Upper lobe of left lung (tissue), 6 donors: ENCODE measurements at places on chromosomes 4 and X. TPM values are rescaled to one million over a fixed set of nuclear protein-coding genes. Genes with fewer than 3 reads are reported as not detected.

AFAP1 gene
- 22.0 TPM for total RNA-seq

- no peaks in the 10 kb centered on the region for H3K36me3 ChIP-seq
- H3K27ac ChIP-seq: no peak overlapping the region
- no peaks in the 10 kb centered on the region for H3K4me1 ChIP-seq
- H3K4me3 ChIP-seq: no peak overlapping the region
- no peak for DNase-seq
Measured at GRCh38 chrX:20418379-20419150, 151.9 kb upstream of the RPS6KA3 start.

DNA sequence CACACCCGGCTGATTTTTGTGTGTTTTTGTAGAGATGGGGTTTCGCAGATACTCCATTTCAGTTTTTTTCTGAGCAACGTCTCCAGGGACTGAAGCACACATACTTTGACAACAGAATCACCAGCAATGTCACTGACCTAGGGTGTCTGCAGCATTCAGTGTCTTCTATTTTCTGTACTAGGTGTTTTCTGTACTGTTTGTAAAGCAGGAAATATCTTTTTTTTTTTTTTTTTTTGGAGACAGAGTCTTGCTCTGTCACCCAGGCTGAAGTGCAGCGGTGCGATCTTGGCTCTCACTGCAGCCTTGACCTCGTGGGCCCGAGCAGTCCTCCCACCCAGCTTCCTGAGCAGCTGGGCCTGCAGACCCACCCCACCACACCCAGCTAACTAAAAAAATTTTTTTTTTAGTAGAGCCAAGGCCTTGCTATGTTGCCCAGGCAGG, 8.9 kb downstream of the ADD1 start:
- no peaks in the 10 kb centered on the region for H3K27me3 ChIP-seq
- DNase-seq: peak; percentile 48
- H3K4me1 ChIP-seq: peaks cover 82% of the 10 kb centered on the region
- H3K36me3 ChIP-seq: peaks cover 6% of the 10 kb centered on the region

DNA sequence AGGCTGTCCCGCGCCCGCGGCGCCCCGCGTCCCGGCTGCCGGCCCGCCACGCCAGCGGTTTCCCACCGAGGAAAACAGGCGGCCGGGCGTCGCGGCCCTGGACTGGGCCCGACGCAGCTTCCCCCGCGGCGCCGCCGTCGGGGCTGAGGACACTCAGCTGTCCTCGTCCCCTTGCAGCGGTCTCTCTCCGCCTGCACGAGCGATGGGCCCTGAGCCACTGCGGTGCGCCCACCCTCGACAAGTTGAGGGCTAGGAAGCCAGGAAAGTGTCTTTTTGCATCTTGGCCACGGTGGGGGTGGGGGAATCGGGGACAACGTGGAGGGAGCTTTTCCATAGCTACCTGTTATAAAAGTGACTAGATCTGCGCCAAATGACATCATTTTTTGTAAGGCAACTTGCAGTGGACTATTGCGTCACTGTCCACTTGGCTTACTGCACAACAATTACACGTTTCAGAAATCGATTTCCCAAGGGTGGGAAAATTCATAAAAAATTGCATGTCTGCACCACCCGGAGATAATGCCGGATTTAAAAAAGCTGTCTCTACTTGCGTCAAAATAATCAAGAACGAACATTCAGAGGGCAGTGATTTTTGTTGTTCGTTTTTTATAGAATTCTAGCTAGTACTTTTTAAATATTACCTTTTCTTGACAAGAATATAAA, 1.1 kb downstream of the KLHL15 start:
- no peaks in the 10 kb centered on the region for H3K27me3 ChIP-seq
- H3K27ac ChIP-seq: peak overlapping the region; percentile 94
- no peaks in the 10 kb centered on the region for H3K36me3 ChIP-seq
- no peaks in the 10 kb centered on the region for H3K4me1 ChIP-seq

GRCh38 chr4:2338754-2339457, 77.0 kb upstream of the MXD4 start:
- DNase-seq: peak; percentile 42
- no peak overlapping the region for H3K27ac ChIP-seq
- no peak overlapping the region for H3K4me3 ChIP-seq
- no peaks in the 10 kb centered on the region for H3K27me3 ChIP-seq
- peaks cover 17% of the 10 kb centered on the region for H3K36me3 ChIP-seq
- peaks cover 3% of the 10 kb centered on the region for H3K4me1 ChIP-seq

DNA sequence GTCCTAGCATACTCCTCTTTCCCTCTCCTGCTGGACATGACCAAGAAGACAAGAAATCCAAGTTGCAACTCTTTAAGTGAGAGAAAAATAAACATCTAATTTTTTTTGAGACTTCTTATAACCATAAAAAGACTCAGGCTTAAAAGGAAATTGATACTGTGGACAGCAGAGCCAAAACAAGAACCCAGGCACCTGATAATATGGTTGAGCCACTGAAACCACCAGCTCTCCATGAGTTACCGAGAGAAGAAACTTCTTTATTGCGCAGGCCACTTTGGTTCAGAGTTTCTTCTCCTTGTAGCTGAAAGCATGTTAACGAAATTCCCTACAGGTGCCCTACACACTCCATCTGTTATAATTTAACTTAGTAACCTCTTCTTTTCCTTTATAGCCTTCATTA, 11.3 kb upstream of the SPCS3 start:
- no peak overlapping the region for H3K4me3 ChIP-seq
- H3K27ac ChIP-seq: no peak overlapping the region
- no peak for DNase-seq
- no peaks in the 10 kb centered on the region for H3K36me3 ChIP-seq
- no peaks in the 10 kb centered on the region for H3K4me1 ChIP-seq

GRCh38 chr4:155495572-155496293, 119.0 kb upstream of the MAP9 start:
- H3K4me1 ChIP-seq: no peaks in the 10 kb centered on the region
- no peaks in the 10 kb centered on the region for H3K36me3 ChIP-seq
- no peak overlapping the region for H3K27ac ChIP-seq
- no peak for DNase-seq

GRCh38 chrX:110167952-110168451, 149.9 kb downstream of the AMMECR1 start:
- H3K27ac ChIP-seq: no peak overlapping the region
- no peak for DNase-seq
- H3K4me1 ChIP-seq: no peaks in the 10 kb centered on the region
- no peak overlapping the region for H3K4me3 ChIP-seq
- H3K27me3 ChIP-seq: no peaks in the 10 kb centered on the region

GRCh38 chrX:119427024-119427794, 28.1 kb downstream of the SLC25A43 start:
- H3K36me3 ChIP-seq: no peaks in the 10 kb centered on the region
- H3K4me3 ChIP-seq: no peak overlapping the region
- DNase-seq: no peak
- H3K27me3 ChIP-seq: no peaks in the 10 kb centered on the region
- H3K4me1 ChIP-seq: no peaks in the 10 kb centered on the region

DNA sequence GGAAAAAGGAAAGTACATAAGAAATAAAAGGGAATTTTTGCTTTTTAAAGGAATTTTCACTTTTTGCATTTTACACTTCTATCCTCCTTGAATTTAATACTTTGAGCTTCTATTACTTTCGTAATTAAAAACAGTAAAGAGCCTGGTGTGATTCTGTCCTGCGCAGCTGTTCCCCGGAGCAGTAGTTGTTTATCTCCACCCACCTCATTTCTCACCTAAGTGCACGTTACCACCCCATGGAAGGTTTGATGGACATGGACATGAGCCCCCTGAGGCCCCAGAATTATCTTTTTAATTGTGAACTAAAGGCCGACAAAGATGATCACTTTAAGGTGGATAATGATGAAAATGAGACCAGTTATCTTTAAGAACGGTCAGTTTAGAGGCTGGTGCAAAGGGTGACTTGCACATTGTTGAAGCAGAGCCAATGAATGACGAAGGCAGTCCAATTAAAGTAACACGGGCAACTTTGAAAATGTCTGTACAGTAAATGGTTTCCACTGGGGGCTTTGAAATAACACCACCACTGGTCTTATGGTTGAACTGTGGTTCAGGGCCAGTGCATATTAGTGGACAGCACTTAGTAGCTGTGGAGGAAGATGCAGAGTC, 52.1 kb upstream of the TEX13D start:
- no peaks in the 10 kb centered on the region for H3K36me3 ChIP-seq
- H3K27me3 ChIP-seq: no peaks in the 10 kb centered on the region
- no peaks in the 10 kb centered on the region for H3K4me1 ChIP-seq
- DNase-seq: no peak
- H3K27ac ChIP-seq: no peak overlapping the region

- peaks cover 73% of the 10 kb centered on the region for H3K36me3 ChIP-seq
- H3K4me3 ChIP-seq: no peak overlapping the region
- no peak overlapping the region for H3K27ac ChIP-seq
- peak; percentile 58 for DNase-seq
- H3K4me1 ChIP-seq: no peaks in the 10 kb centered on the region
Measured at GRCh38 chr4:850323-850945, 24.5 kb upstream of the CPLX1 start.

- no peaks in the 10 kb centered on the region for H3K27me3 ChIP-seq
- peaks cover 17% of the 10 kb centered on the region for H3K4me1 ChIP-seq
- no peak for DNase-seq
- H3K27ac ChIP-seq: no peak overlapping the region
Measured at GRCh38 chr4:25028851-25029250, 1.9 kb downstream of the LGI2 start.

DNA sequence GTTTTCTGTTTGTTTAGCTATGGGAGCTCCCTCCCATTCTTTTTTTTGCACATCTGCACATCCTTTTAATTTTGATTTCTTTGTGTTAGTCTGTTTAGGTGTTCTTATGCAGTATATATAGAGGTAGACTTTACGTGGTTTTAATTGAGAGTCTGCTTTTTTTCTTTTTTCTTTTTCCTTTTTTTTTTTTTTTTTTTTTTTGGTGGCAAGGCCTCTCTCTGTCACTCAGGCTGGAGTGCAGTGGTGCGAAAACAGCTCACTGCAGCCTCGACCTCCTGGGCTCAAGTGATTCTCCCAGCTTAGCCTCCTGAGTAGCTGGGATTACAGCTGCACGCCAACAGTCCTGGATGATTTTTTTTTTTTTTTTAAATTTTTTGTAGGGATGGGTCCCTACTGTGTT, 68.2 kb downstream of the FAM193A start:
- no peak for DNase-seq
- peaks cover 10% of the 10 kb centered on the region for H3K4me1 ChIP-seq
- no peak overlapping the region for H3K27ac ChIP-seq

GRCh38 chr4:54322818-54323417, 93.8 kb downstream of the PDGFRA start:
- H3K27me3 ChIP-seq: no peaks in the 10 kb centered on the region
- DNase-seq: peak; percentile 66
- H3K27ac ChIP-seq: no peak overlapping the region
- no peaks in the 10 kb centered on the region for H3K36me3 ChIP-seq
- H3K4me1 ChIP-seq: no peaks in the 10 kb centered on the region
